ENCODE measurements at places on chromosomes 12 and 14. TPM values are rescaled to one million over a fixed set of nuclear protein-coding genes. Genes with fewer than 3 reads are reported as not detected.

The PLEKHD1 gene
- total RNA-seq: not detected

The SPTB gene
- 2.5 TPM for total RNA-seq

The PCED1B gene
- 24.1 TPM for total RNA-seq

The EFCAB11 gene
- total RNA-seq: 14.5 TPM
